AG04449 (cell line): ENCODE measurements at places on chromosomes 4 and X.

DNA sequence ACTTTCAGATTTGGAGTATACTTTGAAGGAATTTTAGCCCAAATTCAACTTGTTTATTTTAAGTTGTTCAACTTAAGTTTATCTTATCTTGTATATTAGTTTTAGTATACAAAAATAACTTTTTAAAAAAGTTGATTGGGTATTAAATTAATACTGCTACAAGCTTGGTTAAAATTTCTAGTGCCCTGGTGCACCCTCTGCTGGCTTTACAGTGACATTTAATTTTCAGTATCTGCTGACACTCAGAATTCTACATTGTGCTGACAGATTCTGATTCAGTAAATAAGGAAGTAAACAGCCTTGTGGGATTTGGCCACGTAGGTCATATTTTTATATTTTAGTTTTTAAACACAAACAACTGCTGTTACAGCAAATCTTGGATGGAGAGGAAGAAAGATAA, 2.9 kb downstream of the EDA start:
- no peak for DNase-seq

DNA sequence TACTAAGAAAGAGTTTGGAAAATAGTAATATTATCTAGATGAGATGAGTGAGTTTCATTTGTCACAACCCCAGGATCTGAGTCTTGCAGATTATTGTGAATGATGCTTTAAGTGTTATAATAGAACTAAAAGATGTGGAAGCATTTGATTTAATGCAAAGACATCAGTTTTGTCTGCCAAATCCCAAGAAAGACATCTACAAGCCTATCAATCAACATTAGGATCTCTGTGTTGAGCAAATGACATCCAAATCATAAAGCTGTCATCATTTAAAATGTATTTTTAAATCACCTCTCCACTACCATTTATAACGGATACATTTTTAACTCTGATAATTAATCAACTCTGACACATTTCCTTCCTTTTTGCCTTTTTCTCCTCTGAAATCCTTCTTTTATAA, 310.8 kb upstream of the SLIT2 start:
- DNase-seq = no peak

GRCh38 chrX:46913667-46914066, 1.4 kb downstream of the JADE3 start:
- no peak for DNase-seq

DNA sequence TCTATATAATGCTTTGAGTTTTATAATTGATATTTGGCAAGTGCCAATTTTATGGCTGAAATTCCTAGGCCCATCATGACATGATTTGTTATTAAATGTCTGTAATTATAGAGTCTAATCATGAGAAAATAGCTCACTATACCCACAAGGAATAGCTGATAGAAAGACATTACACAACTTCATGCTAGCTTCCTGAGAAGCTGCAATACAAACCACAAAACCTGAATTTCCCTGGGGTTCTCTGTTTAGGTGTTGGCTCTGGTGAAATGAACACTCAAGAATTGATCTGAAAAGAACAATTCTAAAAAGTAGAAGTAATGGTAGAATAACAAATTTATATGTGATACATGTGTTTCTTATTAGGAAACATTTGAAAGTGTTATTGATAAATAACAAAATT, 169.6 kb downstream of the GASK1B start:
- DNase-seq = no peak

- DNase-seq = no peak
Observed at GRCh38 chr4:77062856-77063255, 12.9 kb downstream of the CCNI start.

- no peak for DNase-seq
Observed at GRCh38 chrX:24357106-24357505, 3.3 kb upstream of the SUPT20HL1 start.

DNA sequence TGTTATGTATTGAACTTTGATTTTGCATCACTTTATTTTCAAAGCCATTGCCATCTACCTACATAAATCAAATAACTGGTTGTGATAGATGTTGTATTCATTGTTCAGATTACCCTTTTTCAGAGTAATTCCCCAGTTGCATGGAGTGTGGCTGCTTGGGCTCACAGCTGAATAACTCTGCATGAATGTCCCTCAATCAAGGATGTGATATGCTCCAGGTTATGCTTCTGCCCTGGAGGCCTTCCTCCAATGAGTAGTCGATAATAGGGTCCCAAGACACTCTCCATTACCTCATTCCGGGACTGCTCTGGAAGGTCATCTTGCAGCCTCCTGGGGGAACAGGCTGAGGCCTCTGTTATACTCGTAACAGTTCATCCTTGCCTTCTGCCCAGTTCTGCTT, 251.8 kb downstream of the ADGRL3 start:
- no peak for DNase-seq

DNA sequence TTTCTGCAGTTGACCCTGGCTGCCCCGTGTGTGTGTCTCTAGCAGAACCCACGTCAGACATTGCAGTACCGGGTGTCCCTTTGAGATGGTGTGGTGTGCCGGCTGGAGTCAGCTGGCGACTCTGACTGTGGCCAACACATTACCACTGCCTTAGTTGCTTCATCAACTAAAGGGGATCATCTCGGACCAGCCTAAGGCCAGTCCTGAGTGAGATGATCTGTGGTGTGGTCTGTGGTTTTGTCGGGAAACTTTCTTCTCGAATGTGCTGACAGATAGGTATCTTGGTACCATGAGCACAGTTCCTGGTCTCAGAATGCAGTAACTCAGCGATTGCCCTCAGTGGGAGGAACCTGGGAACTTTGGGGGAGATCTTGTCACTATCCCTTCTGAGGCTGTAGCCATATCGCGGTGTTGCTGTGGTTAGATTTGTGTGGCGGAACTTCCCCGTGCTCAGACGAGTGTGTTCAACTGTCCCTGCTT, 15.8 kb downstream of the TBC1D14 start:
- DNase-seq = no peak

- DNase-seq = no peak
Observed at GRCh38 chrX:71420686-71421085, 54.5 kb downstream of the TAF1 start.

GRCh38 chr4:162700815-162701361, 465.8 kb downstream of the NAF1 start:
- no peak for DNase-seq

- DNase-seq = no peak
Observed at GRCh38 chr4:20878806-20879205, 178.5 kb downstream of the PACRGL start.

DNA sequence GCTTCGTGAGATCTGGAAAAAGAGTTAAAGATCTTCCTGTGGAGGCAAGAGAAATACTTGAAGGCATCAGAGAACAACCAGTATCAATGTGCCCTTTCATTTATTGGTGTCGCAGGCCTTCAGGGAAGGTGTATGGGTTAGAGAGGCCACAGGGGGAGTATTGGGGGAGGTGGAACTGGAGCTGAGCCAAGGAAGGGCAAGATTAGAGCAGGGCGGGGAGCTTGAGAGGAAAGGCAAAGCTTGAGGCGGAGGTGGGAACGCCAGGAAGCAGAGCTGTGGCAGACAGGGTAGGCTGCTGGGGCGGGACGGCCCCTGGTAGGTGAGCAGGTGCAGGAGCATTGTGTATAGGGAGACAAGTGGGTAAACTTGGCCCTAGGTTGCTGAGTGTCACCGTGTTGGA, 329.9 kb downstream of the ARHGAP10 start:
- DNase-seq = no peak

DNA sequence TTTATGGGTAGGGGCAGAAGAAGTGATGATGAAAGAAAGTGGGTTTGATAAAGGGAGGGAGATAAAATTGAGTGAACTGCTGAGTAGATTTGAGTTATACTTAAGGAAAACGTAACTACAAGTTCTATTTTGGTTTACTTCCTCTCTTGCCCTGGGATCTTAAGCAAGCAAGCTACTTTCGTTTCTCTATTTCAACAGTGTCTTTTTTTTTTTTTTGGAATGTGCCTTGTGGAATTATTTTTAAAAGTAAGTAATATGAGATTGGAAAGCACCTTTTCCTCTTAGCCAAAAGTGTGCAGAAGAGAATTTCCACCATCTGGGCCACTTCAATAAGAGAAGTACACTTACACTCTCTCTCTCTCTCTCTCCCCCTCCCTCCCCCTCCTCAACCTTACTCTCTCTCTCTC, 16.0 kb upstream of the C4orf36 start:
- no peak for DNase-seq

DNA sequence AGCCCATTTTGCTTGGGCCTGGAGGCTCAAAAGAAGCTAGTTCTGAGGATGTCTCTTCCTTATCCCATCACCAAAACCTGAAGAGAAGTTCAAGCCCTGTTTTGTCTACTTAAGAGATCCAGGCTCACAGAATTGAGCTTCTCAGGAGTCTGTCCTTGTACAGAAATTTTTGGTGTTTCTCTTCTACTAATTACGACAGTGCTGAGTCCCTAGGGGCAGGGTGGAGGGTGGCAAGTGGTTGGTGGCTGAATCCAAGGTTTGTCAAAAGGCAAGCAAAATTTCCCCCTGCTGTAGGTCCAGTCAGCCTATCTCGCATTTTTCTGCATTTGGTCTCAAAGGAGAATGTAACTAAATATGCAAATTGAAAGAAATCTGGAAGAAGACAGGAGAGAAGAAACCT, 377.9 kb downstream of the SMARCA1 start:
- DNase-seq = no peak

GRCh38 chr4:110532901-110533589, 57.1 kb downstream of the ENPEP start:
- DNase-seq = no peak

- DNase-seq = no peak
Observed at GRCh38 chr4:151729731-151730559, 30.9 kb downstream of the GATB start.

DNA sequence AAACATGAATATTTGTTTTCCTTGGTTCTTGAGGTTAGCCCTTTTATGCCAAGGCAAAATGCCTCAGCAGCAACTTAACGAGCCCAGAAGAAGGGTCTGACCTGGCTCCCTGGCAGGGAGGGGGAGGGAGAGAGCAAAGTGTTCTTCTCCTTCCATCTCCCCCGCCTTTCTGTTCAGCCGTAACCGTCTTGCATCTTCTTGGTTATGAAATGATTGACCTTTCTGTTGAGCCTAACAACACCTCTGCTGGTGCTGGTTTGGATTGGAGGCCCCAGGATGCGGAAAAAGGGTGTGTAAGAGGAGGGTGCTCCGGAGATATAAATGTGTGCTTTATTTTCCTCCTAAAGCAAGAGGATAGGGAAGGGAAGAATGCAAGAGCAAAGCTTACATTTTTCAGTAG, 44.7 kb downstream of the PTTG2 start:
- DNase-seq = no peak

DNA sequence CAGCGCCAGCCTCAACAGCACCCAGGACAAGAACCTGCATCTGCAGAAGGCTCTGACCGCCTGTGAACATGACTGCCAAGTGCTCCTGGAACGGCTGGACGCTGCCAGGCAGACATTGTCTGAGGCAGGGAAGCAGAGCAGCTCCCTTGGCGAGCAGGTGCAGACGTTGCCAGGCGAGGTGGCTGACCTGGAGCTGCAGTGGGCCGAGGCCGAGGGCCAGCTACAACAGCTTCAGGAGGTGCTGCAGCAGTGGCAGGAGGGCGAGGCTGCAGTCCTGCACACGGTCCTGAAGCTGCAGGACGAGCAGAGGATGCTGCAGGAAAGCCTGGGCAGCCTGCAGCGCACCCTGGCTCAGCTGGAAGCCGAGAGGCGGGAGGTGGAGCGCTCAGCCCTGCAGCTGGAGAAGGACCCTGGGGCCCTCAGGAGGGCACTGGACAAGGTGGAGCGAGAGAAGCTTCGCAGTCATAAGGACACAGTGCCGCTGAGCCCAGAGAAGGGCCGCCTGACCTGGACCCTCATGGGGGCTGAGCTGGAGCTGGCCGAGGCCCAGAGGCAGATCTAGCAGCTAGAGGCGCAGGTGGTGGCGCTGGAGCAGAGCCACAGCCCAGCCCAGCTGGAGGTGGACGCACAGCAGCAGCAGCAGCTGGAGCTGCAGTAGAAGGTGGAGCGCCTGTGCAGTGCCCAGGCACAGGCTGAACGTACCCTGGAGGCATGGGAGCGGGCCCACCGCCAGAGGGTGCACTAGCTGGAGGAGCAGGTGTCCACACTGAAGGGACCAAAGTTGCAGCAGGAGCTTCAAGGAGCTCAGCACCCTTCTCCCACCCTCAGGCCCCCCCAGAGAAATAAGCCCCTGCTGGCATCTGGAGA, 16.4 kb downstream of the SMIM10L2A start:
- no peak for DNase-seq

GRCh38 chr4:157043131-157043530, 32.8 kb upstream of the GLRB start:
- DNase-seq = no peak

GRCh38 chr4:104206784-104207183, 287.9 kb downstream of the CXXC4 start:
- no peak for DNase-seq

DNA sequence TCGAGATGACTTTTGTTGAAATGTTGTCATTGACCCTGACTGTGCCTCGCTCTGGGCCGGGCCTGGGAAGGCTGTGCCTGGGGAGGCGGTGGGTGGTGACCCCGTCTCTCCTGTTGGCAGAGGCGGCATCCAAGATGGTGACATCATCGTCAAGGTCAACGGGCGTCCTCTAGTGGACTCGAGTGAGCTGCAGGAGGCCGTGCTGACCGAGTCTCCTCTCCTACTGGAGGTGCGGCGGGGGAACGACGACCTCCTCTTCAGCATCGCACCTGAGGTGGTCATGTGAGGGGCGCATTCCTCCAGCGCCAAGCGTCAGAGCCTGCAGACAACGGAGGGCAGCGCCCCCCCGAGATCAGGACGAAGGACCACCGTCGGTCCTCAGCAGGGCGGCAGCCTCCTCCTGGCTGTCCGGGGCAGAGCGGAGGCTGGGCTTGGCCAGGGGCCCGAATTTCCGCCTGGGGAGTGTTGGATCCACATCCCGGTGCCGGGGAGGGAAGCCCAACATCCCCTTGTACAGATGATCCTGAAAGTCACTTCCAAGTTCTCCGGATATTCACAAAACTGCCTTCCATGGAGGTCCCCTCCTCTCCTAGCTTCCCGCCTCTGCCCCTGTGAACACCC, 36.4 kb downstream of the HTRA3 start:
- DNase-seq = no peak

DNA sequence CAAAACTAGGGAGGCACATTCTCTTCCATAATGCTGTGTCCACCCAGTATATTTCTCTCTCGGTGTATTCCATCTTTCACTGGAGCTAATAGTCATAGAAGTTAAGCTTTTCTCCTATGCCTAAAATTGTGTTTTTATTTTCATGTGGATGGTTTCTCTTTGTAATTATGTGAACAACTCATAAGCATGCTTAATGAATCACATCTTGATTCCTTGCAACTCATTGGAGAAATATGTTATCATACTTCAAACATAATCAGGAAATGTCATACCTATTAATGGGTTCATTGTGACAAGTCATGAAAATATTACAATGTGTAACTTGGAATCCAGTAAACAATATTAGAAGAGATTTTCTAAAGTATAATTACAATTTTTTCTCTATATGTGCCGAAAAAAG, 186.3 kb downstream of the SLC7A11 start:
- no peak for DNase-seq

DNA sequence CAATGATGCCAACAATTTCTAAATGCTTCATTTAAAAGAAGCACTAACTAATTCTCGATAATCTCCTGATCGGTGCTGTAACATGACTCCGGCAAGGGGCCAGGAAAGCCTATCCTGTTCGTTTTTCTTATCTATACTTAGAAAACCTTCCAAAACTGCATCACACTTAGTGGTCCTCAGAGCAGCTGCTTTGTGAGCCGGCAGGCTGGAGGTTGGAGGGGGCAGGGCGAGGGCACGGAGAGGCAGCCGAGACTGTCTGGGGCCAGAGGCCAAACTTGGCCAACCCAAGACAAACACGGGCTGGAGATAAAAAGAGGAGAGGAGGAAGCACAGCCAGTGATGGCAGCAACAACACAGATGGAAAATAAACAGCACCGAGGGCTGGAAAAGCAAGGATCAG, 455.7 kb downstream of the BCOR start:
- no peak for DNase-seq

- no peak for DNase-seq
Observed at GRCh38 chr4:158775091-158775651, 6.3 kb downstream of the FNIP2 start.
